T follicular helper cell (primary cell): ENCODE measurements at places on chromosomes 13 and 19.
A peak's percentile ranks its signal among the peaks of the same experiment; 100 is the strongest.

GRCh38 chr13:18978447-18978846, 203.2 kb downstream of the TUBA3C start:
- no peak for DNase-seq

DNA sequence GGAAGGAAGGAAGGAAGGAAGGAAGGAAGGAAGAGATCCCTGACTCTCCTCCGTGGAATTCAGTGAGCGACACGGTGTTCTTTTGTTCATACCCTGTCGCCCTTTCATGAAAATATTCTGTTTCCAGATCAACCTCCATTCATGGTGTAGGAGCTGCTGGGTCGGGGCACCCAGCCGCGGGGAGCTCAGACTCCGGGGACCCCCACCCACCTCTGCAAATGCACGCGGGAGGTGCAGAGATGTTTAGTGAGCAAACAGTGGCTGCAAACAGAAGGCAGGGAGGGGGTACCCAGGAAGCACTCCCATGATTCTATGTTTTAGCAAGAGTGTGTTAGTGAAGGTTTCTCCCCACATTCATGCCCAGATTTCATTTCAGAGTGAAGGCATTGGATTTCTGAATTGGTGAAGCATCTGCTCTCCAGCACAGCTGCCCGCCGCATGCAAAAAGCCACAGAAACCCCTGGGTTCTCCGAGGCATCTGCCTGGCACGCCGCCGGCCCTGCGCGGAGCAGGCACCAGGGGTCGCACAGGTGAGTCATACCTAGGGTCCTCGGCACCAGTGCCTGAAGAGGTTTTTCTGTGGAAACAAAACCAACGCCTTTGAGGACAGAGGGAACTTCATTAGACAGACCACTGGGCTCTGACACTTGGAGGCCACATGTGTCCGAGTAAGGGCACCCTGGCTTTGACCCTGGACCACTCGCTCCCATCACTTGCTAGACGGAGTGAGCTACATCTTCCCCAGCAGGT, 80.6 kb downstream of the ZNF557 start:
- no peak for DNase-seq

- DNase-seq, result no peak
Observed at GRCh38 chr13:47144782-47145181, 247.9 kb upstream of the HTR2A start.

GRCh38 chr19:13095393-13095784, 7.3 kb downstream of the LYL1 start:
- DNase-seq, result no peak

- no peak for DNase-seq
Observed at GRCh38 chr13:92196591-92197256, 798.3 kb downstream of the GPC5 start.

DNA sequence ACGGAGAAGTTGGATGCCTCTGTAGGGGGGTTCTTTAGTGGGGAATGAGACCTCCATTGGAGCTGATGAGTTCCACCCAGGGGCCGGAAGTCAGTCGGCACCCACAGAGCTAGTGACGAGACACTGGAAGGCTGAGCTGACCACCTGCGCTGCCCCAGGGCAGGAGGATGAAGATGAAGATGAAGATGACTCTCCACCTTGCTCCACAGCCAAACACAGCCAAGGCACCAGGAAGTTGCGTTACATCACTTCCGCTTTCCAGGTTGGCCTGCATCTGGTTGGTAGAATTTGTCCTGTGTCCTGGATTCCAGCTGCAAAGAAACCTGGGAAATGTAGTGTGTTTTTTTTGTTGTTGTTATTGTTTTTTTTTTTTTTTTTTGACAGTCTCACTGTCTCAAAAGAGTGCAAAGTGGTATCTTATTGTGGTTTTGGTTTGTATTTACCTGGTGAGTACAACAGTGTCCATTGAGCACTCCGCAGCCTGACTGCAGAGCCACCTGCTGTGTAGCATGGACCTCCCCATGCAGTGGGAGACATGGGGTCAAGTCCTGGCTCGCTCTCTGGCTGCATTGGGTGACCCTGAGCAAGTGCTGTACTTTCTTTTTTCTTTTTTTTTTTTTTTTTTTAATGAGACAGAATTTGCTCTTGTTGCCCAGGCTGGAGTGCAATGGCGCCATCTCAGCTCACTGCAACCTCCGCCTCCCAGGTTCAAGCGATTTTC, 1.9 kb downstream of the TBC1D17 start:
- no peak for DNase-seq

GRCh38 chr13:99103536-99103935, 97.1 kb upstream of the UBAC2 start:
- DNase-seq, result no peak

- no peak for DNase-seq
Observed at GRCh38 chr19:12774588-12775555, at the start of gene HOOK2. Gene HOOK2 (minus strand): TSS chr19:12775552. CDS start chr19:12775449, 103 bp downstream.

- no peak for DNase-seq
Observed at GRCh38 chr13:85170372-85170771, 628.8 kb downstream of the SLITRK6 start.

GRCh38 chr13:49310251-49310650, 62.5 kb downstream of the CDADC1 start:
- DNase-seq, result no peak

GRCh38 chr13:105291987-105292386, 1243.5 kb downstream of the EFNB2 start:
- DNase-seq, result no peak

- DNase-seq, result peak; percentile 96
Observed at GRCh38 chr19:10403137-10404021, at the start of gene CDC37. Gene CDC37 (minus strand): TSS chr19:10403542. CDS start chr19:10403479, 63 bp downstream.

DNA sequence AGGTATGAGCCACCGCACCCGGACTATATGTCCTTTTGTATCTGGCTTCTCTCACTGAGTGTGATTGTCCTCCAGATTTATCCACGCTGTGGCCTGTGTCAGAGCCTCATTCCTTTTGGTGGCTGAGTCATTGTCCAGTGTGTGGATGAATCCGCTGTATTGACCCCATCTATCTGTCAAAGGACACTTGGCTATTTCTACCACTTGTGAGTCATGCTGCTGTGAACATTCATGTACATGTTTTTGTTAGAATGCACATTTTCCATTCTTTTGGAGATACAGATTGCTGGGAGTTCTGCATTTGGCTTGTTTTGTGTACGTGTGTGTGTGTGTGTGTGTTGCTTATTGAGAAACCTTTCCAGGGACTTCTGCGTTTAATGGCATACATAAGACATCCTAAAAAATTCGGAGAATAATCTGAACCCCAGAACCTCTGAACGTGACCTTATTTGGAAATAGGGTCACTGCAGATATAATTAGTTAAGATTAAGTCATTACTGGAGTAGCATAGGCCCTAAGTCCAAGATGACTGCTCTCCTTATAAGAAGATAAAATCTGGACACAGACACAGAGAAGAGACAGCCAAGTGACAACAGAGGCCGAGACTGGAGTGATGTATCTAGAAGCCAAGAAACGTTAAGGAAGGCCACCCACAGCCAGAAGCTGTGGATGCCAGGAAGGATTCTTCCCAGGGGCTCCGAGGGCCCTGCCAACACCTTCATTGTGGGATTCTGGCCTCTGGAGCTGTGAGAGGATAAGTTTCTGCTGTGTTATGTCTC, 4.9 kb upstream of the GIPC3 start:
- DNase-seq, result no peak

DNA sequence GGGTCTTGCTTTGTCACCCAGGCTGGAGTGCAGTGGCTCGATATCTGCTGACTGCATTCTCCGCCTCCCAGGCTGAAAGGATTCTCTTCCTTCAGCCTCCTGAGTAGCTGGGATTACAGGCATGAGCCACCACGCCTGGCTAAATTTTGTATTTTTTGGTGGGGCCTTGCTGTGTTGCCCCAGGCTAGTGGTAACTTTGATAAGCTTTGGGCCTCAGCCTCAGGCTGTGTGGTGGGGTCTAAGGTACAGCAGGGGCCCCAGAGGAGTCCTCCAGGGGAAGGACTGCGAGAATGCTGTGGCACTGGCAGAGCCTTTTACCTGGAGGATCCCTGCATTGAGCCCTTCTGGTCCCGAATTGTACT, 7.2 kb downstream of the DOT1L start:
- DNase-seq, result no peak

- no peak for DNase-seq
Observed at GRCh38 chr13:74346960-74347359, 212.8 kb upstream of the KLF12 start.

GRCh38 chr19:13149628-13150186, 468 bp downstream of the STX10 start:
- DNase-seq, result no peak

GRCh38 chr13:25375727-25376358, 4.1 kb downstream of the ATP8A2 start:
- DNase-seq, result peak; percentile 3

DNA sequence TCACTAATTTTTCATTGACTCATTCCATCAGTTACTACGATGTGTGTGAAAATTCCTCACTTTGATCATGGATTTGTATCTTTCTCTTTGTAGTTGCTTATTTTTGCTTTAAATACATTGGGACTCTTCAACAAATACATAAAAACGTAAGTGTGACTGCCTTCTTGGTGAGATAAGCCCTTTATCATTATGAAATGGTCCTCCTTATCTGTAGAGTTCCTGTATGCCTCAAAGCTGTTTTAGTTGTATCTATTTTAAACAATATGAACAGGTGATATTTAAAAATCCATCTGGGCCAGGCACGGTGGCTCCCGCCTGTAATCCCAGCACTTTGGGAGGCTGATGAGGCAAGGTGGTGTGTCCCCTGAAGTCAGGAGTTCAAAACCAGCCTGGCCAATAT, 11.3 kb downstream of the DCUN1D2 start:
- no peak for DNase-seq

- no peak for DNase-seq
Observed at GRCh38 chr13:113178070-113178895, 19.8 kb downstream of the PROZ start.

DNA sequence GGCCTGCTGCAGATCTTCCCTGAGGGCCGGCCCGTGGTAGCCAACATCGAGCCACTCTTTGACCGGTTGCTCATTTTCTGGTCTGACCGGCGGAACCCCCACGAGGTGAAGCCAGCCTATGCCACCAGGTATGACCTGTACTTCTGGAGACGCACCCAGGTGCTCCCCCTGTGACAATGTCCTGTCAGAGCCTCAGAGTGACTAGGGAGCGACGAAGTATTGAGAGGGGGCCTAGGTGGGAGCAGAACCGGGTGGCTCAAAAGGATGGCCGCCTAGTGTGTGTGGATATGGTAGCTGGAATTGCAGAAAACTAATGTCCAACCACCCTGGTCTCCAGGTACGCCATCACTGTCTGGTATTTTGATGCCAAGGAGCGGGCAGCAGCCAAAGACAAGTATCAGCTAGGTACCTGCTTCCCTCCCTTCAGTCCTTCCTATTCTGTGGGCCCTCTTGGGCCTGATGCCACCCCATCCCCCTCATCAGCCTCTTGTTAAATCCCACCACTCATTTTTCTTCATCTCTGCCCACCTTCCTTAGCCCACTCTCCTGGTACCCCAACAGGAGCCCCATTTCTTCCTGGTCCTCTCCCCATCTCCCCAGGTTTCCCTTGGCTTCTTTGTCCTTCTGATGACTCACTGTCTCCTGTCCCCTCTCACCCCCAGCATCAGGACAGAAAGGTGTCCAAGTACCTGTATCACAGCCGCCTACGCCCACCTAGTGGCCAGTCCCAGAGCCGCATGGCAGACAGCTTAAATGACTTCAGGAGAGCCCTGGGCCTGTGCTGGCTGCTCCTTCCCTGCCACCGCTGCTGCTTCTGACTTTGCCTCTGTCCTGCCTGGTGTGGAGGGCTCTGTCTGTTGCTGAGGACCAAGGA, 8.4 kb downstream of the EGLN2 start:
- no peak for DNase-seq

GRCh38 chr13:32310134-32310706, 4.9 kb downstream of the ZAR1L start:
- no peak for DNase-seq

GRCh38 chr13:96968027-96968426, 26.2 kb downstream of the OXGR1 start:
- DNase-seq, result no peak

GRCh38 chr13:88051746-88052482, 380.7 kb downstream of the SLITRK5 start:
- no peak for DNase-seq
